ENCODE measurements at places on chromosomes 1 and 21.

GRCh38 chr1:211589782-211590721, 11.1 kb upstream of the SLC30A1 start:
- no peak for DNase-seq

DNA sequence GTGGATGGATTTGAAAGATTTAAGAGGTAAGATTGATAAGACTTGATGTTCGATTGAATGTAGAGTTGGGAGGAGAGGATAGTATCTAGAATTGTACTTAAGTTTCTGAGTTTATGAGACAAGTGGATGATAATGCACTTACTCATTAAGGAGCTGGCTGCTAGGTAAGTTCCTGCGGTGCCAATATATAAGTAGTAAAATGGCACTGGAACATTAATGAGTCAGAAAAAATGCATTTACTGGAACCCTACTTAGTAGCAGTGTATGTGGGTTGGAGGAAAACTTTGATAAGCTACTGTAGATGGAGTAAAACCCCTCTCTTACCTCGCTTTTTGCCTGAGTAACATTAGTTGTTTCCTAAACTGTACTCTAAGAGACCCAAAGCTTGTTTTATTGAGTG, 68.2 kb downstream of the ZFYVE9 start:
- DNase-seq = no peak

- DNase-seq = no peak
Observed at GRCh38 chr1:178354816-178355215, 141.9 kb downstream of the CLEC20A start.

- no peak for DNase-seq
Observed at GRCh38 chr1:34590211-34590623, 164.6 kb upstream of the GJB5 start.

- DNase-seq = no peak
Observed at GRCh38 chr1:47742890-47743760, 254.1 kb downstream of the TRABD2B start.

DNA sequence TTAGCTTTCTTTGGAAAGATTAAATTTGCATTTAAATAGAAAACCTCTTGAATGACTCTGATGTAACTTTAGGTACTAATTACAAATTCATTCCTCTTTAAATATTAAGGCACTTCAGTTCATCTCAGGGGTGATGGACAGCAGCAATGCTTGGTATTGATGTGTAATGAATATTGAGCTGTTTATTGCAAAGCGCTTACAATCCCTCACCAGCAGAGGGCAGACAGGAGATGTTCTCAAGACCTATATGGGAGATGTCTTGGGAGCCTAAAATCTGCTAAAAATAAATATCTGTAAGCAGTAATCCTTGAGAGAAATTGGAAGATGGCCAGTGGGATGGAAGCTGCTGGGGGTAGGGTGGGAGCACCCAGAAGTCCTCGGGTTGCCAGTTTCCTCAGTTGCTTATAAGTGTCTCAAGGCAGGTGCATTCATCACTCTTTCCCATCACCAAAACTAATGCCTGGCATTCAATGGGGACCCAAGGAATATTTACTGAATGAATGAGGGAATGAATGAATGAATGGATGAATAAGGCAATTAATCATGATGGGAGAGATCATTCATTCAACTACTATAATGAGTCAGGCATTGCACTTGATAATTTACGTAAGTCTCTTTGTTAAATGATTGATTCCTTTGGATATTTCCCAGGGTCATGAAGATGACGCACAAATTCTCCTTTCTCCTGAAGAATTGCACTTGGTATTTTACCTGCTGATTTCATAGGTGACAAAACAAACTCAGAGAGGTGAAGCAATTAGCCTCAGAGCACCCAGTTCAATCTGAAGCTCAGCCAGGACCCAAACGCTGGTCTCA, 2.3 kb downstream of the KLHDC8A start:
- peak; percentile 63 for DNase-seq

DNA sequence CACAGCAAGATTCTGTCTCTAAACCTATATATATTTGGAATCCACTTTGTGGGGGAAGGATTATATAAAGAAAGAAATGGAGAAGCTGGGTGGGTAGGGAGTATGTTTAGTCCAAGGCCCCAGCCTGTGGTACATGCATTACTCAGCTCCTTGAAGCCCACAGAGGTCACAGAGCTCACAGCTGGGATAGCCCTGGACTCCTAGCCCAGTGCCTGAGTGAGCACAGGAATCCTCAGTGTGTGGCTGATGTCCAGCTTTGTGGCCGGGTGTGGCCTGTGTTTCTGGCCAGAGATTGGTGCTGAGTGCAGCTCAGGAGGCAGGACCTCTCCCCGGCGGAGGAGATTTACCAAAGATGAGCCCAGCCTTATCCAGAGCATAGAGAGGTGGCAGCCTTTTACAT, 7.6 kb downstream of the CAPN9 start:
- DNase-seq = peak; percentile 40

- DNase-seq = no peak
Observed at GRCh38 chr1:167428395-167428794, 89.9 kb downstream of the CD247 start.

GRCh38 chr1:117605164-117605773, 579 bp upstream of the TENT5C start:
- no peak for DNase-seq

- no peak for DNase-seq
Observed at GRCh38 chr1:7595336-7595735, 175.8 kb upstream of the VAMP3 start.

- no peak for DNase-seq
Observed at GRCh38 chr1:87329526-87330056, 911 bp downstream of the LMO4 start.

DNA sequence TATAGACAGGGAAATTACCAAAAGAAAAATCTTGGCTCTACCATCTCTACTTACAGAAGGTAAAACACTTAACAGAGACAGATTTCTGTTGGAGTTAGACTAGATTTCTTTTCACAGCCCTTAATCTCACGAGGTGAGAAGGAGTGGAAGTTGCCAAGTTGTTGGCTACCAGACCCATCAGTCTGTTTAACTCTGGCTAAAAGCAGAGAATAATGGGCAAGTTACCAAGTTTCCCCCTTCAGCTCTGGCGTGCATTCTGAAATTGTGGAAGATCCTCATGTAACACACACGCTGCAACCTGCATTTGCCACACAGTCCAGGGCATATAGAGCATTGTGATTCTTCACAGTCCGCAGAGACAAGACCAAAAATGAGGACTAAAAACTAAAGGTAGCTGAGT, 49.3 kb downstream of the STX6 start:
- DNase-seq = peak; percentile 61

- no peak for DNase-seq
Observed at GRCh38 chr1:118461154-118461553, 276.1 kb upstream of the SPAG17 start.

DNA sequence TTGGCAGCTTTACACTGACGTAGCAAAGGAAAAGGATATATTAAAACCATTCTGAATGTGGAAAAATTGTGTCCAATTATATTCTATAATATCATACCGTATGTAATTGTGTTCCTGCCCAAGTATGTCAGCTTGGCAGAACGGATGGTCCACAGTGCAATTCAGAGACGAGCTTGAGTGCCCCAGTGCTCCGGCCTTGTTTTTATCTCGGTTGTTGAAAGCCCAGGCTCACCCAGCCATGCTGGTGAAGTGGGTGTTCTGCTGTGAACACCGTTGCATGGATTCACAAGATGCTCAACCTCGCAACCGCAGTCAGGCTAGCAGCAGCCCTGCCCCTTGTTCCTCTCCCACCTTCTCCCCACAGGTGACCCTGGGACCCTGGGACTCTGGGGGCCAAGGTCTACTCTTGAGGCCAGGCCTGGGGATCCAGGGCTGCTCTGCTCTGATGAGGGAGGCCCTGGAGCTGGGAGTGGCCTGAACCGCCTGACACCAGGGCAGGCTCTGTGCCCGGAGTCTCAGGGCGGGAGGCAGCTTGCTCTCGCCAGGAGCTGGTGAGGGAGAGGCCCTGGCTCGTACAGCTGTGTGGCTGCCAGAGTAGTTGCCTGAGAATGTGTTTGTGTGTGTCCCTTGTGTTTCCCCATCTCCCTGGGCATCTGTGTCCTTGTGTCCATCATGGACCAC, 11.2 kb downstream of the PTPRF start:
- peak; percentile 85 for DNase-seq

DNA sequence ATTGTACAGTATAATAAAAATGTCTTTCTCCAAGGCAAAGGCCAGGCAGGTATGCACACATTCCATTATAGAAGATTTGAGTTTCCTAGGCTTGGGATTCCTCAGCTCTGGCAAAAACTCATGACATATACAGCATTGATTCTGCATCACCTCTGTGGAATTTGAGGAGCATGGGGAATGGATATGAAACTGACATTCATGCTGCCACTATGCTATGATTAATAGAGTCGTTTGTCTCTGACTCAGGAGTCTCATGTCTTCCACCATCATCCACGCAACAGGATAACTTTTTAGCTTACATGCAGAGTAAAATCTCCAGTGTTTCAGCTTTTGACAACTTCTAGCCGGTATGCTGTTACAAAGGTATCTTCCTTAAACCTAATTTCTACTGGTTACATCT, 49.8 kb upstream of the ADORA3 start:
- DNase-seq = no peak

GRCh38 chr21:45598109-45598508, 45.4 kb upstream of the PCBP3 start:
- no peak for DNase-seq

- no peak for DNase-seq
Observed at GRCh38 chr1:93148001-93148400, 32.2 kb downstream of the TMED5 start.

DNA sequence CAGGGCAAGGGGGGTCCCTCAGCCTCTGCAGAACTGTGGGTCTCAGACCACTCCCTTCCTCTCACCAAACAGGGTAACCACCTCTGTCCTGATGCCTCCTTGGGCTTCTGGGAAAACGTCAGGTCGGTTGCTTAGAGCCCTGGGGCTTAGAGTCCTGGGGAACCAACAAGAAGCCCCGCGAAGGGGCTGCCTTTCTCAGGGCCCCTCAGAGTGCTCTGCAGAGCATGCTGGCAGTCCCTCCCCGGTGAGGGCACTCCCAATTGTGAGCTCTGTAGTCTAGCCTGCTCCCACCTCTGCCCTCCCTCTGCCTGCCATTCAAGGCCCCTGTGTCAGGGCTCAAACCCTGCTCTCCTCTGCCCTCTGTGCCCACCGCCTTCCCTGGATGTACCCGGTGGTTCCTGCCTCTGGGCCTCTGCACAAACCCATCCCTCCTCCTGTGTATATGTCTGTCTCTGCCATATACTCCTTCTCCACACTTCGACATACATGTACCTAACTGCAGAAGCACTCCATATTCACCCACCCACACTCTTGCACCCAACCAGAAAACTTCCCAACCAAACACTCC, 92.3 kb downstream of the DMRTB1 start:
- DNase-seq = no peak

- no peak for DNase-seq
Observed at GRCh38 chr1:23896491-23896890, 16.7 kb downstream of the CNR2 start.

DNA sequence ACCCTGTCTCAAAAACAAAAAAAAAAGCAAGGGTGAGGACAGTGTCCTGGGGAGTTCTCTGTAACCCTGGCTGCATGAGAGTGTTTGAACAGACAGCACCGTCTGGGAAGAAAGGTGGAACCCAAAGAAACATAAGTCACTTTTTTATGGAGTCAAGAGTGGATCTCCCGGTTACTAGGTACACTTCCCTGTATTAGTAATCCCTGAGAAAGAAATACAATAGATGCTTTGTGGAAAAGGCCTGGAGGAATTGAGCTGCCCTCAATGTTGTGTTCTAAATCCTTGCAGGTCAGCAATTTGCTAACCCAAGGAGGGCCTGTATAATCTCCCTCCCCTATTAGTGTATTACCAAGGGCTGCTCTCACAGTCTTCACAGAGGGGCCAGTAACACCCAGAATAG, 16.6 kb downstream of the DEGS1 start:
- DNase-seq = no peak

DNA sequence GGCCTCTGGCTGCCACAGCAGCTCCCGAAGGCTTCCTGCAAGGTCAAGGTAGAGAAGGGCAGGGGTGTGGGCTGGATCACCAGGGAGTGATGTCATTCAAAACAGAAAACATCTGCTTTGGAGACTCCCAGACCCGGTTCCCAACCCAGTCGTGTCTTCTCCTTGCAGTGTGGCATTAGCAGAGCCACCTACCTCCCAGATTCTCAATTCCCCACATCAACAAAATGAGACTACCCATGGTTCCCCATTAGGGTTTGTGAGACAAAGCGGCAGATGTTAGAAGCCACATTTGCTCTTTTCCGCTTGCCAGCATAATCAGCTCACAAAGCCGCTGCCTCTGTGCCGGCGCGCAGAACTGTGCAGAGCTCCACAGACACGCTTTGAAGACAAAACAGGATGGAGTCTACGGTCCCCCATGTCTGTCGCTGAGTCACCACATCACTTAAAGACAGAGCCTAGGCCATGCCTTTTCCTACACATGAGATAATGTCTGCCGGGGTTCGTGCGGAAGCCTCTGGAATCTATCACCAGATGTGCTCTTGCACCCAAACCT, 12.5 kb downstream of the KIF17 start:
- no peak for DNase-seq

DNA sequence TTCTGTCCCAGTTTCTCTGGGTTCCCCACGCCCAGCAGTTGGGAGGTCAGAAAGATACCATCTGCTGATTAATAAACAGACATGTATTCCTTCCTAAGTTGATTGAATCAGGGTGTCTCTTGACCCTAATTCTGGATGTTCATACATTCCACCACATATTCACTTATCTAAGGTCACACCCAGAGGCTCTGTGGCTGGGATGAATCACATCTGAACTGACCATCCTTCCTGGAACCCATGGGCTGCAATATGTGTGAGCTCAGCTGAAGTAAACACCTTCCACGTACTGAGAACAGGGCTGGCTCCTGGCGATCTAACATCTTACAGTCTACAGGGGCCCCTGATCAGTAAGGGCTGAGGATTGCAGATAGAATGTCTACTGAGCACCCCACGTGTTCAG, 20.5 kb upstream of the TRABD2B start:
- no peak for DNase-seq

DNA sequence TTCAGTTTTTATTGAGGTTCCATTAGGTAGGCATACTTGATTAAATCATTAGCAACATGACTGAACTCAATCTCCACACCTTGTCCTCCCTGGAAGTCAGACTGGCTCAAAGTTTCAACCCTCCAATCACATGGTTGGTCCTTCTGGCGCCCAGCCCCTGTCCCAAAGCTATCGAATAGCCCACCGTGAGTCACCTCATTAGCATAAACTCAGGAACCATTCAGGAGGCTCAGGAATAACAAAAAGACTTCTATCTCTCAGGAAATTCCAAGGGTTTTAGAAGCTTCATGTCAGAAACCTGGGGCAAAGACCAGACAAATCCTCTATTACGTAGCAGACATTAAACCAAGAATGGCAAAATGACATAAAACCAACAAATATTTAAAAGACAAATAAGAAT, 78.6 kb downstream of the RGS2 start:
- no peak for DNase-seq
